ENCODE measurements at places on chromosomes 3 and 15.

- peak; percentile 8 for DNase-seq
Measured at GRCh38 chr3:16243706-16244490, 20.8 kb downstream of the DPH3 start.

- DNase-seq, result no peak
Measured at GRCh38 chr3:61804782-61805181, 243.4 kb downstream of the PTPRG start.

DNA sequence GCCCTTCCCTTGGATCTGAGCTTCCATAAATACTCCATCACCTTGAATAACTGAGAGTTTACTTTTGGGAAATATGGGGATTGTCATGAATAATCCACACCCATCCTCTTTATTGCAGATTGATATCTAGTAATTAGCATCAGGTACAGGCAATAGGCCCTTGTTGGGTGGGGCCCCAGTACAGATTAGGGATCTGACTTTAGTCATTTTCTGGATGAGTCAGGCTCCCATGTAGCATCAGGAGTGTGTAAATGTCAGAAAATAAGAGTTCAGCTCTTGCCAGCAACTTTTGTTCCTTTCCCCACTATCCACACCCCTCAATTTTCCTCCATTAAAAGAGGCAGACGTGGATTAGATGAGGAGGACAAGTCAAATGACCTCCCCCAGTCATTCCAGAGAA is 17.7 kb upstream of the SNRK start:
- DNase-seq, result no peak

- peak; percentile 32 for DNase-seq
Measured at GRCh38 chr15:68348081-68348480, 70.5 kb downstream of the FEM1B start.

DNA sequence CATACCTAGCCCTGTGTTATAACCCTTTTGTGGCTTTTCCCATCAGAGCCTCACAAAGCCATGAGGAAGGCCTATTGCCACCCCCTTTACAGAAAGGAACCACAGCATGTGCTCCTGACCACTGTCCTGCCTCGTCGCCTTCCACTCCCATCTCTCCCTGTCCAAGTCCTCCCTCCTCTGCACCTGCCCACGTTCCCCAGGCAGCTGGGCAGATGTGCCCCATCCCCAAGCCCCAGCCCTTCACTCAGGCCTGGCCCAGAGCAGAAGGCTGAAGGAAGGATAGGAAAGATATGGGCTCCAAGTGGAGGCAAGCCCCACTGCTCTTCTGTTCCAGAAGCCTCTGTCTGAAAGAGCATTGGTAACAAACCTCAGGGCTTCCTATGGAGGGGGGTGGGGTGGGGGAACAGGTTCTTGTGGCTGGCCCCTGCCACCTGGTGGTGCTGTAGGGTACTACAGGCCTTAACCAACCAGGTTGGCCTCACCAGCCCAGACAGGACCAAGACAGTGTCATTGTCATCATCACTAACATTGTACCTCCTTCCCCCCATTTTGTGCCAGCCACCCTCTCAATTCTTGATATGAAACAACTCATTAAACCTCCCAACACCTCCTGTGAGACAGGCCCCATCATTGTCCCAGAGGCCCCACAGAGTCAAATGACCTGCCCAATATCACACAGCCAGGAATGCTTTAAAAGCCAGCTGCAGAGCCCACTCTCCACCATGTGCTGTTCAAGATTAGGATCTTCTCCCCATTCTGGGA is 10.0 kb downstream of the POC1A start:
- peak; percentile 74 for DNase-seq

GRCh38 chr3:141807277-141808033 is 44.2 kb downstream of the GRK7 start:
- no peak for DNase-seq

- DNase-seq, result peak; percentile 76
Measured at GRCh38 chr15:63189941-63190768, 749 bp downstream of the RAB8B start.

GRCh38 chr3:170534227-170534626 is 51.6 kb downstream of the SLC7A14 start:
- no peak for DNase-seq

DNA sequence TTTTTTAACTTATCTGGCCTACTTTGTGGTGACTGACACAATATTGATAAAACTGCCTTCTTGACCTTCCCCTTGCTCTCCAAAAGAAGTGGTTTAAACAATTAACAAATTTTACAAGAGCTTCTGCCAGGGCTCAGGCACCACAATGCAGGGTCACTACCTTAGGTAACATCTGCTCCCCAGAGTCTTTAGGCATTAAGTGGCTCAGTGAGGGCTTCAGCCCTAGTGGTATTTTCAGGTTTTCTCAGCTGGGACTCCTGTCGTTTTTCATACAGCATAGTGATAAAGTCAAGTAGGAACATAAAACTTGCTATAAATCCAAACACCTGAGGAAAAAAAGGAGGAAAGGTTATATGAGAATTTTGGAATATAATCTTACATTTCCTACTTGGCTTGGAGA is 18.9 kb downstream of the CMTM6 start:
- DNase-seq, result no peak

DNA sequence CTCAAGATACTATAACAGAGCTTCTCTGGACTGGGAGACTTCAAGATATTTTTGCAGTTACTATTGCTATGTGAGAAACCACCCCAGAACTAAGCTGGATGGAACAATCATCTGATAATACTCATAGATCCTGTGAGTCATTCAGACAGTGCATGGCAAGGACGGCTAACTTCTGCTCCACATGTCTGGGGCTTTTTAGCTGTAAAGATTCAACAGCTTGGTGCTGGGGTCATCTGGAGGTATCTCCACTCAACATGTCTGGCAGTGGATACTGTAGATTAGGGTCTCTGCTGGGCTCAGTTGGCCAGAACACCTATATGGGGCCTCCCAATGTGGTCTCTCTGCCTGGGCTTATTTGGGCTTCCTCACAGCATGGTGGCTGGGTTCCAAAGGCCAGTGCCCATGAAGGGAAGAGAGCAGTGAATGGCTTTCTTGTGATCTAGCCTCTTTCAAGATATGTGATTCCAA is 117.3 kb upstream of the SLC7A14 start:
- peak; percentile 20 for DNase-seq

DNA sequence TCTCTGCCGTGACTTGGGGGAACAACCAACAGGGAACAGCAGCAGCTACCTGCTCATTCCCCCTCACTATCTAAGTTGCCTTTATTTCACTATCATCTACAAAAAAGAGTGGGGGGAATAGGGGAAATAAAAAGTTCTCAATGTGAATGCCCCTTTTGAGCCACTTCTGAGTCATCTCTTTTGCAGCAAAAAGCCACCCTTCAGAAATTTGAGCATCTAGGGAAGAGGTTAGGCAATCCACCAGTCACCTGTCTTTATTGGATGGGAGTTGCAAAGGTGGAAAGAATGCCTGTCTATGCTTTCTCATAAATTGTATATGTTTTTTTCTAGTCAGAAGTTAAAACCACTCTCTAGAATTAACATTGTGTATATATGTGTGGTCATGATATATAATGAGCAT is 41.1 kb downstream of the GPD1L start:
- DNase-seq, result peak; percentile 35

GRCh38 chr15:82543160-82543559 is 2.9 kb upstream of the RPS17 start:
- DNase-seq, result peak; percentile 61

- DNase-seq, result no peak
Measured at GRCh38 chr15:65027593-65027992, 1.8 kb downstream of the MTFMT start.

DNA sequence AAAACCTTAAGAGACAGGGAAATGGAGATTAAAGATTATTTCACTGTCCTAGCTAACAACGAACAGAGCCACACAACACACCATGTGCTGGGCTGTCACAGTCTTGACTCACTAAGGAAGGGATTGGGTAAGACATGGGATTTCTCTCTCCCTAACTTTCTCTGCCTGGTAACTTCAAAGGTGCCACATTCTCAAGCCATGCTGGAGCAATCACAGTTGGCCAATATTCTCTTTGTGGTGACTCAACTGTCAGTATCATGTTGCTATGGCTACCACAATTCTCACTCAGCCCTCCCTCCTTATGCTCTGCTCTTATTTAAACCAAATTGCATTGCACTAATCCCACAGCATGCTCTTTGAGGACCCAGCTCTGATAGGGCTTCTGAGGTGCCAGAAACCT is 74.0 kb downstream of the OXNAD1 start:
- DNase-seq, result peak; percentile 91

DNA sequence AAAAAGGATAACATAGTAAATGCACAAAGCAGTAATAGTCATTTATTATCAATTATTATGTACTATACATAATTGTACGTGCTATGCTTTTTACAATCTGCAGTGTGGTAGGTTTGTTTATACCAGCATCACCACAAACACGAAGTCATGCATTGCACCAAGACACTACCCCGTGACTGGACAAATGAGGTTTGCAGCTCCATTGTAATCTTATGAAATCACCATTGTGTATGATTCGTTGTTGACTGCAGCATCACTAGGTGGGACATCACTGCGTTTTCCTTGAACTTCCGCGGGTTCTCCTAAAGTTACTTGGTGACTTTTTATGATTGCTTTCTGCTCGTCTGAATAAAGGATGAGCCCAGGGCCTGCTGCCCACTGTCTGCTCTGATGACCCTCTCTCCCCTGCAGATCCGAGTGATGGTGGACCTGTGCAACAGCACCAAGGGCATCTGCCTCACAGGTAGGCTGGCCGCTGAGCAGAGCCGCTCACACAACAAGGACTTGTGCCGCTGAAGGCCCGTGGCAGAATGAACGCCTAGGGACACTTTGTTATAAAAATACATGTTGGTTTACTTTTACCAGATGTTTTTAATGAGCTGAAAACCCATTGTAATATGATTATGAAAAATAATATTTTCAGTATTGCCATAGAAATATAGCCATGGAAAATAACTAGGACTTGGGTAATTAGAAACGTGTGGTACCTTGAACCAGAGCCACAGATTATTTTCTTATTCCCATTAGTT is 35.8 kb downstream of the GLDN start:
- no peak for DNase-seq

GRCh38 chr15:34729056-34729455 is 25.7 kb downstream of the GJD2 start:
- DNase-seq, result no peak

DNA sequence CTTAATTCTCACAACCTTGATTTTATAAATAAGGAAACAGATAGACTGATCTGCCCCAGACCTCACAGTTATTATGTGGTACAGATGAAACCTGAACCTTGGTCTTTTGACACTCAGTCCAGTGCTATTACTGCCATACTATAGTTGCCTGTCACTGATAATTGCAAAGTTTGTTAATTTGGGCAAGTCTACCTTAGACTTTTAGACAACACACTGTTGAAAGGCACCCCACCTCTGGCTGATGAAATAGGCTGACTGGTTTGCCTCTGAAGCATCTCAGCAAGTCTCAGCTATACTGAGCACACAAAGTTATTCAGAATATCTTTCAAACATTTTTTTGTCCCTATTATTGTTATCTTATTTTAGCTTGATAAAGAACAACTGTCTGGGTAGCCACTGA is 53.1 kb upstream of the MAP4 start:
- DNase-seq, result no peak

GRCh38 chr3:112776000-112776399 is 70.7 kb downstream of the CD200R1L start:
- peak; percentile 67 for DNase-seq

DNA sequence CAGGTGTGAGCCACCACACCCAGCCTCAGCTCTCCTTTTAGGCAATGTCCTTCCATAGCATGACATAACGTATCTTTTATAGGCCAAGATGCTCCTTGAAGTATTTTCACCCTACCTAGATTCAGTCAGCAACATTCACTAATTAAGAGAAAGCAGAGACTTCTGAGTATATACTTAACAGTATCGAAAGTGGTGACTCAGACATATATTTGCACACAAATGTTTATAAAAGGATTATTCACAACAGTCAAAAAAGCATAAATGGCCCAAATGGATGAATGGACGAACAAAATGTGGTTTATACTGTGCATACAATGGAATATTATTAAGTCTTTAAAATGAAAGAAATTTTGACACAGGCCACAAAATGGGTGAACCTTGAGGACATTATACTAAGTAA is 108.6 kb downstream of the ZNF385D start:
- no peak for DNase-seq

Data from suppressor macrophage treated with lipopolysaccharide for 1 hour (primary cell).